ENCODE measurements at places on chromosomes 7 and 10.

- DNase-seq, result peak; percentile 30
Observed at GRCh38 chr10:13440185-13441061, 88.4 kb downstream of the BEND7 start.

DNA sequence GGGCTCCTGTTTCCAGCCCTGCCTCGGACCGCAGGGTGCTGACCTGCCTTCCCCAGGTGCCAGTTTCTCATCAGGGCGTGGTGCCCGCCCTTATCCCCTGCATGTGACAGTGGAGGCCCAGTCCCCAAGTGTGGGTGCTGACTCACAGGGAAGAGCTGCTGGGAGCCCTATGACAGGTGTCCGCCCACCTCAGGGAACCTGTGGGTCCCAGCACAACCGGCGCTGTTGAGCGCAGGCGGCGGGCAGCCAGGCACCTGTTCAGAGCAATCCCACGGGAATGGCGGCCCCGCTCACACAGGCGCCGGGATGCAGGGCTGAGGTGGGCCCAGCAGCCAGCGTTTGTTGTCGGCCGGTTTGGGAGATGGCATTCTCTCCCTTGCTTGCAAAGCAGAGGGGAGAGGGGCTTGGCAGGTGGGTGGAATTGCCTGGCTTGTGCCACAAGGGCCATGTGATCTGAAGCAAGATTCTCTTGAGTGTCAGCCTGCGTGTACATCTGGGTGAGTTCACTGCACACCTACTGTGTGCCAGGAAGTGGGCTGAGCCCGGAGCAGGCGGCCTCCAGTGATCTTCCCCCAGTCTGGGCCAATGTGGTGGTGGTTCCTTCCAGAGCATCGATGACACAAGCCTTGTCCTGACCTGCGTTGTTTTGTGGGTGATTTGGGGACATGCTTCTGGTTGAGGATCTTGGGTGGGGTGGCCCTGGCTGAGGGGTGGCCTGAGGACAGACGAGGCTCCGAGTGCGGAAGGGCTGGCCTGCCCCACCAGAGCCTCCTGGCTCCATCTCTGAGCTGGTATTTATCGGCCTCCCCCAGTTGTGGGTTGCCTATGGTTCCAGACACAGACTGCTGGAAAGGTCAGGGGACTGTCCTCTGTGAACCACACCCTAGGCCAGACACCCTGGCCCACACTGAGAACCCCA lies 2.4 kb downstream of the PWWP2B start:
- no peak for DNase-seq

DNA sequence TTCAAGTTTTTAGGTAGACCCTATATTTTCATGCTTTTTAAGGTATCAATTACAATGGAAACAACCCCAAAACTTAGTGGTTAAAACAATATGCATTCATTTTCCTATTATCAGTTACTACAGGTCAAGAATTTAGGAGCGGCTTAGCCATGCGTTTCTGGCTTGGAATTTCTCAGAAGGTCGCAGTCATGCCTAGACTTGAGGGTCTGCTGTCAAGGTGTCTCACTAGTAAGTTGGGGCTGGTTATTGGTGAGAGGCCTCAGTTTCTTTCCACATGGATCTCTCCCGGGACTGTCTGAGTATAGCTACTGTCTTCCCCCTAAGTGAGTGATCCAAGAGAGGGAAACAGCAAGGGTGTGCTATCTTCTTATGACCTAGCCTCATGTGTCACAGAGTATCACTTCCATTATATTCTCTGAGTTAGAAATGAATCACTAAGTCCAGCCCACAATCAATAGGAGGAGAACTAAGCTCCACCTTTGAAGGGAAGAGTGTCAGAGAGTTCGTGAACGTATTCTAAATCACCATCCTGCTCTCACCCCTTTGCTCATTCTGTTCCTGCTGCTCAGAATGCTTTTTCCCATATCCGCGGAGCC lies 80.5 kb downstream of the RTKN2 start:
- DNase-seq, result no peak

- DNase-seq, result no peak
Observed at GRCh38 chr10:91883549-91884444, 25.5 kb downstream of the FGFBP3 start.

DNA sequence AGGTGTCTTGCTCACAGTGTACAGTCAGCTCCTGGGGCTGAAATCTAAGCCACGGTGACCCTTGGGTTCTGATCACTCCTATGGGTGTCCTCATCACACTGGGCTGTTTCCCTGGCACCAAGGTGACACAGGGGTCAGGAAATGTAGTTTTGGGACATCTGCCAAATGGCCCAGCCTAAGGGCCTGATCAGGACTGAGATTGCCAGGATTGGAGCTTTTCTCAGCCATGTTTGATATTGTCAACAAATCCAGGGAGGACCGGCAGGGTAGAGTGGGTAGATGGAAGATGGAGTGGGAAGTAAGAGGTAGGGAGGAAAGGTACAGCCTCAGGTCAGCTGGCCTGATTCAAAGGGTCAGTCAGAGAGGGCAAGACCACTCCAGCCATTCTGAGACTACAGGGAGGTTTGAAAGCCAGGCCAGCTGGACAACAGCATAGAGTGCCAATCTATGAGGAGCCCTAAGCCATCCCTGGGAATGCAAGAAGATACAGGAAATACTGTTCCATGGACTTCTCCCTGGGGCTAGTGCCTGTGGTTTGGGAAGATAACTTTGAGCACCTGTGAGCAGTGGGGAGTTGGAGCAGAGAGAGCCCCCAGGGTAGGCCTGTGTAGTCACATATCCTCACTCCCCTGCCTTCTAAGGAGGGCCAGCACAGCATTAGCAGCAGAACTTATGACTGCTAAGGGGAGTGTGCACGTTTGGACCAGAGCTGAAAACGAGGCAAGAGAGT lies 377.3 kb upstream of the ZMIZ1 start:
- DNase-seq, result no peak
